Stimulated activated CD4-positive, alpha-beta T cell treated with anti-CD3 and anti-CD28 coated beads, TNF-alpha, amount 100 ng/mL, for 24 hours (primary cell): ENCODE measurements at places on chromosomes 2 and 18.

DNA sequence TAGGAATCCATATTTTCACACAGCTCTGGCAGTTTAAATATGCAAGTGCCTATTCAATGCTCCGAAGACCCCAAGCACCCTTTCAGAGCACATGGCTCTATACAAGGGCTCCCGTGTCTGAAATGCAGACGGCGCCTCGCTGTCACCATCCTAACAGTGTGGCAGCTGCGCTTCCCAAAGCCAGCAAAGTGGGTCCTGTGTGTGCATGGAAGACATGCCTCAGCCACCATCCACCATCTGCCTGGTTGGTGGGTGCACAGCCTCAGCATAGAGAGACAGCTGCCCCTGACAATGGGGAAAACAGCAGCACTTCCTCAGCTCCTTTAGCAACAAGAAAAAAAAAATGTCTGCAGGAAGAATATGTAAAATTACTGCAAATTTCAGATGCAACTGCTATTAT lies 218.1 kb downstream of the SP3 start:
- no peak for DNase-seq

DNA sequence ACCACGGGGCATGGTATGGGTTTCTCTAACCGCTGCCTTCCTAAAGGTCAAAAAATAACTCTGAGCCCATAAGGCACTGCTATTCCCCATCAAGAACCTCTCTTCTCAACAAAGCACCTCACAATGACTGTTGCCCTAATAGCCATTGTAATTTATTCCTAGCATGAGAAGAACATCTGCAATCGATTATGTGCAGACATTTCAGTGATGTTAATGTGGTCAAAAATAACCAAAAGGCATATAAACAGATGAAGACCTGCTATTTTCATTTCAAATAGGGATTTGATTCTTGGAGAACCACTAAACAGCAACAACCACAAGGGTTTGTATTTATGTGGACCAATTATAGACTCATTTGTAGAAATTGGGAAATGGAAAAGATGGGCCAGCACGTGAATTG lies 356.6 kb downstream of the FBXO15 start:
- DNase-seq: no peak

- no peak for DNase-seq
Measured at GRCh38 chr2:57141269-57141668, 905.3 kb upstream of the VRK2 start.

- no peak for DNase-seq
Measured at GRCh38 chr2:145691659-145692058, 1171.7 kb upstream of the ZEB2 start.

DNA sequence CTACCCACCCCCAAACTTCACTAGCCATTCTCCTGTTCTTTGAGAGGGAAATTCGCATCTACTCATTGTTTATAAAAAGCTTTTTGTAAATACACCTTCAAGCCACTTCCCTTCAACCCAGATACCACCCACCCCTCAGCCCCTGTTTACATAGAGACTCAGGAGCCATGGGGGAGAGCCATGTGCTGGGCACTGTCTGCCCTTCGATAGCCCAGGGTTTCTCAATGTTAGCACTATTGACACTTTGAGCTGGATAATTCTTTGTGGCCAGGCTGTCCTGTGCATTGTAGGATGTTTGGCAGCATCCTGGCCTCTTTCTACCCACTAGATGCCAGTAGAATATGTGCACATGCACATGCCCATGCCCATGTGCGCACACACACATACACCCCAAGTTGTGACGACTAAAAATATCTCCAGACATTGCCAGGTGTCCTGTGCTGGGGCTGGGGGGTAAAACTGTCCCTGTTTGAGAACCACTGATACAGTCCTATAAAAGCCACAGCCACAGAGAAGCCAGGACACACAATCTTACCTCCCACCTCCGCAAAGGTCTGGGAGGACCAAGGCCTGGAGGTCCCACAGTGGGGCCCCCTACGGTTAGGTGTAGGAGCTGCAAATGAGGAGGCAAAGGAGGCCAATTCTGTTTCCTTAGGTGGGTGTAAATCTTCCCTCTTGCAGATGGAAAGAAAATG lies 44.5 kb upstream of the ASPRV1 start:
- no peak for DNase-seq

GRCh38 chr2:96386470-96386869 lies 50.9 kb downstream of the NCAPH start:
- DNase-seq: no peak

- DNase-seq: no peak
Measured at GRCh38 chr18:8349608-8350323, 259.5 kb upstream of the RAB12 start.

GRCh38 chr2:225112362-225113126 lies 70.3 kb upstream of the DOCK10 start:
- DNase-seq: no peak

DNA sequence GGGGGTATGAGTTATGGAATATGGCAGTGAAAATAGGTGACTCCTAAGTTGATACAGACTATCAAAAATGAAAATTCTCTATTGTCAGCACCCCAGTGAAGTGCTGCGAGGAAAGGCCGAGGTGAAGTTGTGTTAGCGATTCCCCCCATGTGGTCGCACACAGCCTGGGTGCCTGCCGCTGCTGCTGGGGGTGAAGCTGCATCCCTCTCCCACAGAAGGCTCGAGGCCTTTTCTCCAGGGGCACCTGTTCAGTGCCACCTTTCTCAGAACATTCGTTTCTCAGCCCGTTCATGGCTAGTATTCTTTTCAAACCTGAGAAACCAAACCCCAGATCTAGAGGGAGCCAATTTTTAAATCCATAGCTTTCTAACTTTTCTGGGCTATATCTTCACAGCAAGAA lies 23.8 kb downstream of the HK2 start:
- DNase-seq: no peak

DNA sequence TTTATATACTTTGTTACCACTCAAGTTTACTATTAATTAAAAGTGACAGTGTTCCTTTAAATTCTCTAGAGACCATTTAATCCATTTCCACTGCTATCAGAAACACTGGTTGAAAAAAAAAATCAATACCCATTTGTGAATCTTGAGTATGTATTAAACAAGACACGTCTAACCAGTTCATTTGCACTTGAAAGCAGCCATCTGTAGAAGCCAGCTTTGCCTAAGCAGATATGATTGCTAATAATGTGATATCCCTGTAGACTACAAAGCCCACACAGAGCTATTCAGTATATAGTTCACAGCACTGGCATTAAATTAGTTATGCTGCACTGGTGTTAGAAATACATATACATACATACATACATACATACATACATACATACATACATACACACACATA lies 111.8 kb upstream of the SP3 start:
- DNase-seq: no peak

- no peak for DNase-seq
Measured at GRCh38 chr2:214104219-214104618, 306.6 kb upstream of the VWC2L start.

- peak; percentile 11 for DNase-seq
Measured at GRCh38 chr18:47754311-47755101, 176.0 kb downstream of the SMAD2 start.

- no peak for DNase-seq
Measured at GRCh38 chr2:224085246-224085645, 46.2 kb upstream of the SERPINE2 start.

GRCh38 chr2:113068706-113069485 lies 1.1 kb downstream of the IL1F10 start:
- no peak for DNase-seq

DNA sequence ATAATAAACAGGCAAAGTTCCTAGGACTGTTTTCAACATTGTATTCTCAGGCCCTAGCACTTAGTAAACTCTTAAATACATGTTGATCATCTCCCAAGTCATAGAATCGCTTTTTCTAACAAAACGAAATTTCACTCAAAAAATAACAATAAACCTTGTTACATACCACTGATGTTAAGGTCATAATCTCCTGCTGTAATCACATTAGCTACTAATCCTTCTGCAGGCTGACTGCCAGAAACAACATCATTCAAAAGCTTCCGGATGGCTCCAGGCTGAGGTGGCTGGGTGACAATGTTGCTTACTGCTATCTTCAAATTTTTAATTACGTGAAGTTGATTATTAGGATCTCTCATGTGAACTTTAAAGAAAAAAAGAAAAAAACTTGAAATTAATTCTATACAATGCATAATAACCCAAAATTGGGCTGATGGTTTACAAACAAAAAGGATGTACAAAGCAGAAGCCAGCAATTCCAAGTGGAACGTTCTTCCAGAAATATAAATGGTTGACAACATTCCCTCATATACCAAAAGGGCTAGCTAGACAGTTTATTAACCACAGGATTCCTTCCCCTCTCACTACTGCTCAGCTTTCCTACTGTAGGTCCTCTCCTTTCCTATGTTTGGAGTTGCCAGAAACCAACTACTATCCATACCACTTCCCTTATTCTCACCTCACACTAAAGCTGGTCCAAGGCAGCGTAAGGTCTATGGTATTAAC lies 11.6 kb downstream of the TRAPPC8 start:
- no peak for DNase-seq

- DNase-seq: no peak
Measured at GRCh38 chr2:103249462-103249861, 487.6 kb downstream of the TMEM182 start.

DNA sequence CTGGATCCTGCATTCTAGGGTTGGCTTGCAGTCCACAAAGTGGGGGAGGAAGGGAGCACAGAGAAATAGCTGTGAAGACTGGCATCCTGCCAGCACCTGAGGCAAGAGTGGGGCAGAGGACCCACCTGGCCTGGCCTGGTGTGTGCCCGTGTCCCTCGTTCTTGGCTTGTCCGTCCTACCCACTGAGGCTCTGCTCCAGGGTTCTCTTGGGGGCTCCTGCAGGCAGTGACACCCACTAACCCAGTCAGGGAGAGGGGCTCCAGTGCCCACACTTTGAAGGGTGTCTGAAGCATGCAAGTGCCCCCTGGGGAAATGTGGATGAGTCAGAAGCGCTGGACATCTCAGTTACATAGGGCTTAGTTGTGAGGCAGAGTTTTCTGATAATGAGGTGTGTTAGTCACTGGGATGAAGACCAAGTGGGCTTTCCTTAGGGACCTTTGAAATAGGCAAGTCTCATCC lies 79.4 kb downstream of the SLC4A3 start:
- no peak for DNase-seq

DNA sequence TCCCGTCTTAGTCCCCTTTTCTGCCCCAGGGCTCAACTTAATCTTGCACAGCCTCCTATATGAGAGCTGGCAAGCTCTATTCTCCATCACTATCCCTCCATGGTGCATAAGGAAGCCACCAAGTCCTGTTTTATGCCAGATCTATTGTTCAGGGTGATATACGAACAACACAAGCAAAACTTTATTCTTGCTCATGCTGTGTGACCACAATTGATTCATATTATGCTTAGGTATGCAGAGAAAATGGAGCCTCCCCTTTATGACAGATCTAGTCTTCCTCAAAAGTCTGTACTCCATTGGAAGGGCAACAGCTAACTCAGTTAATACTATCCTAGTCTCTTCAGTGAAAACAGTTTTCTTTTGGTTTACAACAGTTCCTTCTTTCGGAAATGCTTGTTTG lies 94.0 kb upstream of the STON1 start:
- no peak for DNase-seq

DNA sequence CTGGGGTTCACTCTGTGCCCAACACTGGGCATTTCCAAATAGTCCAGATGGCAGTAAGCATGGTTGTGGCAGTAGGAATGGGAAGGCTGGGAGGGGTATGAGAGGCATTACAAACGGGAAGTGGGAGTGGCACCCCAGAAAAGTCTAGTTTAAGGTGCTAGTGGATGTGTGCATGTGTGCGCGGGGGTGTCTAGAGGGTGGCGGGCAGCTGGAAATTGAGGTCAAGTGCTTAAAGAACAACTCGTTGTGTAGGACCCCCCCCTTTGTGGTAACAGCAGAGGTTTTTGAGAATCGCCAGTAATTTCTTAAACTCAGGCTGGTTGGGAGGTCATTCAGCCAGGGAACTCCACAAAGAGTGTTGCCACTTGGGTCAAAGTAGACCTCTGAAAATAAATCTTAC lies 69.9 kb downstream of the RHBDD1 start:
- no peak for DNase-seq

DNA sequence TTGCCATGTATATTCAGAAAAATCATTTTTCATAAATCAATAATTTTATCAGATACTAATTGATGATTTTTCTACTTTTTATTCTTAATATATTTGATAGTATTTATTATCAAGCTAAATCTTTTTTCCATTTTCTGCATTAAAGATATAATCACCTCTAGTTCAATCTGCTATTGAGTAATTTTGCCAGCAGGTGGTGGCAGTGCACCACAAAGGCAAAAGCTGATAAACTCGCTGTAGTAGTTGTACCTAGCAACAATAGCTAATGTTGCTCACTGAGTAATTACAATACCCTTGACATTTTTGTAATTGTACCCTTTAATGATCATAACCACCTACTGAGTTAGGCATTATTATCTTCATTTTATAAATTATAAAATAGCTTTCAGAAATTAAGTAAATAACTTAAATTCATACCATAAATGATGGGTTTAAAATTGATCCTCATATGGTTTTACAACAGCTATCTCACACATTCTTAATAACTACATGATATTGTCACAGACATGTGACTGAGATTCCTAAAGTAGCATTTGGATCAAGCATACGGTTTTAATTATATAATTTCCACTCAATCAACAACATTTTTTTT lies 52.0 kb upstream of the CALCRL start:
- no peak for DNase-seq

- DNase-seq: no peak
Measured at GRCh38 chr2:237171881-237172280, 86.2 kb downstream of the COPS8 start.

DNA sequence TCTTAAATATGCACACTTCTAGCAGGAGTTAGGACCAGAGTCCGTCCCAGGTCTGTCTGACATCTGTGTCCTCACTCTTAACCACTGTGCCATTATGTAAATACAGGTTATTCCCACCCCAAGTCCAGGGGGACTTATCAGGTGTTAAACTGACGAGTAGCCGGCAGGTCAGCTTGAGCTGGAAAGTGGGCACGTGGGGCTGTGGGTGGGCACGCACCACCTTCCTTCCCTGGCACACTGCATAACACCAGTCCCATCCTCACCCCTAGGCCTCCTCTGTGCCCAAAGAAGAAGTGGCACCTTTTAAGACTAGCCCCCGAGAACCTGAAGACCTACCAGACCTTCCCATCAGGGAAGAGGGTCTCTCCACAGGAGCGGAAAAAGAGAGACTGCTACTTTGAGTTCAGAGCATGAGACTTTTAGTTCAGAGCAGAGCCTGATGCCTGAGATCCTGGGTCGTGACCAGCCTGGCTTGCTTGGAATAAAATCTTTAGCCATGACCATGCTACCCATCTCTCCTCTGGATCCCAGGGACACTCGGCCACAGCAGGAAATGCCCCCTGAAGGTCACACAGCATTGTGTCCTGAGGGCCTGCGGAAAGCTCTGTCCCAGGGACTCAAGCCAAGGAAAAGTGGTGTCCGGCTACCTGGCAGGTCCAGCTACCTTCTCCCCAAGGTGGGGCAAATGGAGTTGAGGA lies 62.0 kb downstream of the CIB4 start:
- no peak for DNase-seq

GRCh38 chr18:3135536-3135935 lies 84.2 kb downstream of the MYOM1 start:
- no peak for DNase-seq
